Smooth muscle cell of the brain vasculature (primary cell): ENCODE measurements at places on chromosomes 2 and 18.

GRCh38 chr2:20106746-20107145 lies 55.3 kb upstream of the LAPTM4A start:
- DNase-seq: no peak

DNA sequence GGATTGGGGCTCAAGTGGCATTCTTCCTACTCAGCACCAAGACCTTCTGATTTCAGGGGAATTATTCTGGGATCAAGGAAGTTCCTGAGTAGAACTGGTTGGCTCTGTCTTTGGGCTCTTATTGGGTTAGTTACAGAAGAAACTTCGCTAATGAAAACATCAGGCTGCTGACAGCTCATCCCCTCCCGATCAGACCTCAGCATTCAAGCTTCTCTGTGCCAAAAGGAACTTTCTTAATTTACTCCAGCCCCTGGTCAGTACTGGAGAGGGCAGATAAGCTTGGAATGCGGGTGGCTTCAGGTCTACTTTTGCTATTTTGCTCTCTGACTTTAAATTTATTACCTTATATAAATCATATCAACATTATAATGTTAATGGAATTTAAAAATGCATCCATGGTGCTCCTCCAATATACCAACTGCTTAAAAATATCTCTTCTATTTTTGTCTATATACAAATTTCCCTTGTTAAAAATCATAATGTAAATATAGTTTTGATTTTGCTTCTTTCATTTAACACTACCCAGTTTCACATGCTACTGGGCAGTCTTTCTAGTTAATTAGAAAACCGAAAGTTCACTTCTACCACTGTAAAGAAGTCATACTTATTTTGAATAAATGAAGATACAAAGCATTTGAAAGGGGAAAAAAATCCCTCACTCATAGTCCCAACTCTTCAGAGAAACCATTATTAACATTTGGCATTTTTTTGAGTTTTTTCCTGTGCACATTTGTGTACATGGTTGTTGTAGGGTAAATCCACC lies 34.4 kb downstream of the PCARE start:
- no peak for DNase-seq

- no peak for DNase-seq
Observed at GRCh38 chr2:234081970-234082822, 31.7 kb downstream of the SPP2 start.

DNA sequence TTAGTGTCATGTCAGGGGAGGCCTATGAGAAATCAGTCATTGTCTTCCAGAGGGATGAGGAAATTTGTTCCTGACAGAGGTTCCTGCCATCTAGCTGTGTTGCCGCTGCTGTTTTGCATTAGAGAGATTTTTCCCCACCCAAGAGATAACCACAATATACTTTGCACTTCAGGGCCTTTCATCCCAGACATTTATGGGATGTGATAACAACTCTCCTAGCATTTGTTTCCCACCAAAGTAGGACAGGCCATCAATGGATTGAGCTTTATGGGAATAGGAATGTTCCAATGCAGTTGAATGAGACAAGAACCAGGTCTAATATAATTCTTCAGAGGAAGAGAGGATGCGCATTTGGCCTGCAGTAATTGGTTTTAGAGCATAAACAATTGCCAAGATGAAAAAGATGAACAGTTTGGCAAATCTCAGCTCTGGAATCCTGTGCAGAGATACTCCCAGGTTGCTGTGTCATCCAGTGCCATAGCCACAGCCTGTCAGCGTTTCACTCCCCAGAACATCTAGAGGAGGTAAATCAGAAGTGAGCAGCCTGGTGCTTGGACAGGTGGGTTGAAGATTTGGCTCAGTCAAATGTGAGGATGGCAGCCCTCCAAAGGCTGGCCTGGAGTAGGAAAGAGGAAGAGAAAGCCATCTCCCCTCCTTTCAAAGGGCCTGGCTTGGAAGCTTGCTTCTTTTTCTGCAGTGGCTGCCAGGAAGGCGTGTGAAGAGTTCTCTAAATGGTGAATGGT lies 93.7 kb upstream of the SETBP1 start:
- no peak for DNase-seq

GRCh38 chr2:118848381-118849225 lies 1.2 kb upstream of the EN1 start:
- no peak for DNase-seq

DNA sequence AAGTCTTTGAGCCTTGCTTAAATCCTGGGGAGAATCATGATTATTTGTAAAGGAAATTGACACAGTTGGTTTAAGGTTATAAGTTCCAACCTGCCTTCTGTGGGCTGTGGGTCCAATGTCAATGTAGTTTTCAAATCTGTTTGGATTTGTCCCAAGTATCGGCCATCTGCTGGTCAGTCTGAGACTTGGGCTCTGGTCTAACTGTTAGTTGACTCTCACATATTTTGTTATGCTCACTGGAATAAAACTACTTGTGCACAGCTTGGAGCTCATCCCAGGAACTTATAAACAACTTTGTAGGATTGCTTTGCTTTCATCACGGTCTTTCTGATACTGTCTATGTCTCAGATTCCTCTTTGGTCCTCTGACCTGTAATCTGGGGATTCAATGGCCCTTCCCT lies 1026.2 kb upstream of the ZEB2 start:
- DNase-seq: no peak

- no peak for DNase-seq
Observed at GRCh38 chr2:216071111-216071851, 10.3 kb downstream of the PECR start.

DNA sequence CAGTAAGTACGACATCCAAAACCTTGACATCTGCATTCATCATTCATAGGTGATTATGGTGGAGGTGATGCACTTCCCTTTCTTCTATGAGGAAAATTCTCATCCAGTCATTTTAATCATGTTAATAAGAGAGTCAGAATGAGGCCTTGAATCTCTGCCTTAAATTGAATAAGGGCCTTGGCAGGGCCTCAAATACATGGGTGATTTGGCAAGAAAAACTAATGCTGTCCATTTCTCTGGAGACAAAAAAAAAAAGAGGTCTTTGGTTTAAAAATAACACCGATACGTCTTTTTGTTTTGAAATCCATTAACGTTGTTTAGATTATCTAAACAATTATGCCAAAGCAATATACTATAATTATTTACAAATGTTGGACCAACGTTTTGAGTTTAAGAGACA lies 8.1 kb downstream of the COLEC12 start:
- DNase-seq: no peak

GRCh38 chr18:76627444-76627843 lies 132.4 kb upstream of the ZNF516 start:
- no peak for DNase-seq

GRCh38 chr2:193841384-193842150 lies 1646.8 kb upstream of the TMEFF2 start:
- DNase-seq: no peak

DNA sequence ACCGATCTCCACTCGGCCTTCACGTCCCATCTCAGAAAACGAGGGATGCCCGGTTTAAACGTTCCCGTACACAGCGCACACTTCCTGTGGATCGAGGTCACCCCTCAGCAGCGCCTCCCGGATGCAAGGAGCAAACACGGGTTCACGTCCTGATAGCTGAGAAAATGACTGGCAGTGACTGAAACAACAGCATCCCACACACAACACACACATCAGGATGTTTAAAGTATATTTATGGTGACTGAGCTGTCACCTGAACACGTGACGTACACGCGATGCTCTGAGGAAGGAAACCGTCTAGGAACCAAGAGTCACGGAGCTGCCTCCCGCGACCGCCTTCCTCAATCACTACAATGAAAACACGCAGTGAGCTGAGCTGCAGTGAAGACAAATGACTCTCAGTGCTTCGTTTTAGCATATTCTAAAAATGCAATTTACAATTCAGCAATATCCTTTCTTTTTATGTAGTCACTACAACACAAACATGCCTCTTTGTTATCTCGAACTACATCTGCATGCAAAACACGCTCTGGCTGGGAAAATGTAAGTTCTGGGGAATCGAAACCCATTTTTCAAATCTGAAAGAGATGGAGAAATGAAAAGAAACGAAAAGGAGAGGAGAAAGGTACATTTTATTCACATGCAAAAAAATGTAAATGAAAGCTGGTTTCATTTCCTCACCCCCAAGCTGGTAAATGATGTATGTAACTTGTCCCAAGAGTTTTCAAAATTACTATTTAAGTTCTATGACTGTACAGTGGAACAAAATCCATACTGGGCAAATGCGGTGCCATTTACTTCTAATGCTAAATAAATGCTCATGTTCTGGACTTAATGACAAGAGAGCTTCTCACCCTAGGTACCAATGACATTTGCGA lies 19.8 kb downstream of the HDAC4 start:
- DNase-seq: no peak

GRCh38 chr2:20188851-20189250 lies 36.1 kb downstream of the SDC1 start:
- DNase-seq: no peak

- no peak for DNase-seq
Observed at GRCh38 chr2:168328421-168328820, 81.0 kb upstream of the STK39 start.

DNA sequence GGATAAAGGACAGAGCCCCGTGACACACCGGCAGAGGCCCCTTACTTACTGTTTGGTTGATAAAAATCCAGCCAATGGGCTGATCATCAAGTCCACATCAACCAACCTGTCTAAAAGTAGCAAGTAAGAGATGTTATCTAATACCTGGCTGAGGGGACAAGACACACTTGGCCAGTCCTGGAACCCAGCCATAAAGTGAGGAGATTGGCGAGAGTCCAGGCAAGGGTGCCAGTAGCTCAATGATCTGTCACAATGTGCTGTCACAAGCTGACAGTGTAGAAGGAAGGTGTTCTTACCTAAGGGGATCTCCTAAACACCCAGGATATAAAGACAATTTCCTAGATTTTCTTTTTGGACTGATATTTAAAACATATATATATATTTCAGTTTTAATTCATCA lies 61.7 kb upstream of the IL1R2 start:
- DNase-seq: no peak

DNA sequence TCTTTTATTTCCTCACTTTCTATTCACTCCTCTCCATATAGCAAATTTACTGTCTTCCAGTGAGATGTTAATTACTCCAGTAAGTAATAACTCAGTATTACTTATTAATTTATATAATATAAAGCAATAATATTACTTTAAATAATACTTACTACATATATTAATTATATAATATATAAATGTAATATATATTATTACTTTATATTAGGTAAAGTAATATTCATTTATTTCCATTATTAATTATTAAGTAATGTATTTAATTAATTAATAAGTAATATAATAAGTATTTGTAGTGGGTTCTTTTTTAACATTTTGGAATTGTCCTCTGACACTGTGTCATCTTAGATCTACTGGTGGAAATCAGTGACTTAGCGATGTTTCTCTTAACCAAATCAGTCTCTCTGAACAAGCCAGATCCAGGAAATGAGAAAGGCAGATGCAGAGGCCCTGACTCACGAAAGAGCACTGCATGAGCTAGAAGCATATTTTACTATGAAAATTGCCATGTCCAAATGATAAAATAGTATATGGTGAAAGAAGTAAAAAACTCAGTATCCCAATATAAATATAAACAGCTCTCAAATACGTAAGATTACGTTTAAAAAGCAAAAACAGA lies 115.9 kb downstream of the DSEL start:
- DNase-seq: no peak

DNA sequence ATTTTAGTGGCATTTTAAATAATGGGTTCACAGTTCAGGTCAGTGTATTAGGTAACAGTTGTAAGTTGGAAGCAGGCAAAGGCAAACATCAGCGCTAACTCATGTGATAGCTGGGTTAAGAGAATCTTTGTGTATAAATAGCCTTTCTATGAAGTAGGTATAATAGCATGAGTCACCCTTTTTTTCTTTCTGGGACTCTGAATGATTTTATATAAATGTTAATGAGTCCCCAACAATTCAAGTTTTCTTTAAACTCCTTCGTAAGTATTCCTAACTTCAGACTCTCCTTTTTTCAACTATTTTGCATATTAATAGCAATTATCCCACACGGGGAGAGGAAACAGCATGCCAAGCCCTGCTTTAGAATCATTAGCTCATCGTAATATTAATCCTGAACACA lies 384.3 kb downstream of the PIK3C3 start:
- DNase-seq: no peak

DNA sequence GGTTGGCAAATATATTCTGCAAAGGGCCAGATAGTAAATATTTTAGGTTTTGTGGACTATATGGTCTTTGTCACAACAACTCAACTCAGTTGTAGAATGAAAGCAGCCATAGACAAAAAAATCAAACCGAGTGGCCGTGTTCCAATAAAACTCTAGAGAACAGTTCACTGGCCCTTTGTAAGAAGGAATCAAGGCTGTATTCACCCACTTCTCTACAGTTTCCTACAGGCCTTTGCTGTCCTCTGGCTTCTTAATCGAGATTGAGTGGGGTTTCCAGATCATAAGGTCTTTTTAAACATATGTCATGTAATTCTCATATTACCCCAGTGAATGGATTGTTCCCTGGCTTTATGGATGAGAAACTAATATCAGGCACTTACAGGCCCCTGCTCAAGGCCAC lies 448.9 kb upstream of the ETAA1 start:
- DNase-seq: no peak

DNA sequence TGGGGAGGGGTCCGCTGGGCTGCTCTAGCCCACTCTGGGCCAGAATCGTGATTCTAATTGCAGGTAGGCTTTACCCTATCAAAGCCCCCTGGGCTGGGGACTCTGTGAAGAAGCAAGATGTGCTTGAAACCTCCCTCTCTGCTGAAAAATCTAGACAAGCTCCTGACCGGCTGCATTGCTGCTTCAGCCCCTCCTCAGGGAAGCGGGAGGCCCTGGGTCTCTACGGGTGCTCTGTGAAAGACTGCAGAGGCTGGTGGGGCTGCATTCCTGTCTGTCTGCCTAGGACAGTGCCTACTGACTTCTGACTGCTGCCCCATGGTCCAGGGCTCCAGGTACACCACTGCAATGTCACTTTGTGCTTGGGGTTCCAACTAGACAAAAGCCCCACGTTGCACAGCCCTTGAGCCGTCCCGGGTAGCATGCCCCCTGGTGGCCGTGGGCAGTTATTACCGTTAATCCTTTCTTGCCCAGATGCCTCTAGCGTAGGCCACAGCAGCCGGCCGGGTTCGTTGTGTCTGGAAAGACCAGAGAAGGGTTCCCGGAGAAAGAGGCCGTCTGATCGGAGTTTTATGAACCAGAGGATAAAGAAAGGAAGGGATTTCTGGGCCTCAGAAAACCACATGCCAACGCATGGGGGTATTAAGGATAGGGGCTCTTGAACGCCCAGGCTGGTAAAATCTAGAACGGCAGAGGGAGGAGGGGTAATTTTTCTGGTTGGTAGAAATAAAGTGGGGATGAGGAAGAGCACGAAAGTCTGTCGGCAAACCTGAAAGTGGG lies 15.9 kb upstream of the C1QL2 start:
- no peak for DNase-seq

DNA sequence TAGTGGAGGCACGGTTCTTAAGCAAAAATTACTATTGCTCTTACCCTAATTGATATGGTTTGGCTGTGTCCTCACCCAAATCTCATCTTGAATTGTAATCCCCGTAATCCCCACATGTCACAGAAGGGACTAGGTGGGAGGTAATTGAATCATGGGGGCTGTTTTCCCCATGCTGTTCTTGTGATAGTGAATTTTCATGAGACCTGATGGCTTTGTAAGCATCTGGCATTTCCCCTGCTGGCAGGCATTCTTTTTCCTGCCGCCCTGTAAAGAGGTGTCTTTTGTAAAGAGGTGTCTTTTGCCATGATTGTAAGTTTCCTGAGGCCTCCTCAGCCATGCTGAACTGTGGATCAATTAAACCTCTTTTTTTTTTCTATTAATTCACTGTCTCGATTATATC lies 1691.8 kb upstream of the SLC39A10 start:
- no peak for DNase-seq
